ENCODE measurements at places on chromosomes 2 and 18. TPM values are rescaled to one million over a fixed set of nuclear protein-coding genes. Genes with fewer than 3 reads are reported as not detected.

Gene GCKR
- total RNA-seq, result 0.40 TPM

Gene SERPINB13
- total RNA-seq, result not detected

Gene RND3
- 2.1 TPM for total RNA-seq

Gene SCN2A
- total RNA-seq, result not detected

Gene DHRS9
- 0.33 TPM for total RNA-seq

Gene KCNG3
- not detected for total RNA-seq

Gene PDE1A
- 14.4 TPM for total RNA-seq

DNA sequence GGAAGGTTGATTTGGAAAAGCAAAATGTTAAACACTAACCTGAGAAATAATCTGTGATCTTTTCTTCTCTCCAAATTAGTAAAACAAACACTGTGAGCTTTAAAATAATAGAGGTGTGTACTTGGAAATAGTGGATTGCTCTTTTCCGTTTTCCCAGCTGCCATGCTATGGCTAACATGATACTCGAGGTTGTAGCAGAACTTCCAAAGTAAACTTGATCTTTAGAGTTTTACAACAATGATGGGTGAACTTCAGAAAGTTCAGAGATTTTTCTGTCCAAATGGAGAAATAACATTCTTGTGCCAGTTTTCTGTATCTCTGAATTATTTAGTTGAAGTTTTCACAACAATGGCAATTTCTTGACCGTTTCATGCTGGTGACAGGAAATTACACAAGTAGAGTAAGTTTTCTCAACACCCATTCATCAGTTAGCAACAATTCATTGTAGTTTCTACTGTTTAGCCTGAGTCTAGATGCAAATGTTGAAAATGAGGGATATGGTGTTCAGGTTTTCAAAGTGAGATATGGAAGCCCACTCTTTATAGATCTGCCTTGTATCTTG, 135.3 kb upstream of the CTAGE1 start:
- no peaks in the 10 kb centered on the region for H3K4me1 ChIP-seq
- no peak for DNase-seq
- H3K36me3 ChIP-seq, result no peaks in the 10 kb centered on the region
- H3K27ac ChIP-seq, result no peak overlapping the region

DNA sequence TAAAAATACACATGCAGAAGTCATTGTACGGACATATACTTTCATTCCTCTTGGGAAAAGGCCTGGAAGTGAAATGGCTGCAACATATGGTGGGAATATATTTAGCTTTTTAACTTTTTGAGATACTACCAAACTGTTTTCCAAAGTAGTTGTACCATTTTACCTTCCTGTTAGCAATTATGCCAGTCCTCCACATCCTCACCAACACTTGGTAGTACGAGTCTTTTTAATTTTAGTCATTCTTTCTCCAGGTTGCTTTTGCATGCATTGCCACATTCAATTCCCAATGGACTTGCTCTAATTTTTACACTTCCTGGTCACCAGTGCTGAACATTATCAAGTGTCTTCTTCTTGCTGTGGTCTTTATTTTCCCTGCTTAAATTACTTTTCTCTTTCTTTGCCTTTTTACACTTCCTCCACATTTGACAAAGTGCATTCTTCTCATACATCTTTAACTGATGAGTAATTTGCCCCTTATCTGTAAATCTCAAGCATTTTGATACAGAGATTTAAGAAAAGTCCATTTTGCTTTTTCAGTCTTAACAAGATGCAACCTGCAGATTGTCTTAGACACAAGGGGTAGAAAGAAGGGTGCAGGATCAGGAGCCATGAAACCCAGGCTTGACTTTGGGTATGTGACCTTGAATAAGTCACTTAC, 14.5 kb downstream of the VIT start:
- H3K4me3 ChIP-seq, result no peak overlapping the region
- peaks cover 6% of the 10 kb centered on the region for H3K27me3 ChIP-seq
- peaks cover 2% of the 10 kb centered on the region for H3K4me1 ChIP-seq
- H3K27ac ChIP-seq, result no peak overlapping the region

DNA sequence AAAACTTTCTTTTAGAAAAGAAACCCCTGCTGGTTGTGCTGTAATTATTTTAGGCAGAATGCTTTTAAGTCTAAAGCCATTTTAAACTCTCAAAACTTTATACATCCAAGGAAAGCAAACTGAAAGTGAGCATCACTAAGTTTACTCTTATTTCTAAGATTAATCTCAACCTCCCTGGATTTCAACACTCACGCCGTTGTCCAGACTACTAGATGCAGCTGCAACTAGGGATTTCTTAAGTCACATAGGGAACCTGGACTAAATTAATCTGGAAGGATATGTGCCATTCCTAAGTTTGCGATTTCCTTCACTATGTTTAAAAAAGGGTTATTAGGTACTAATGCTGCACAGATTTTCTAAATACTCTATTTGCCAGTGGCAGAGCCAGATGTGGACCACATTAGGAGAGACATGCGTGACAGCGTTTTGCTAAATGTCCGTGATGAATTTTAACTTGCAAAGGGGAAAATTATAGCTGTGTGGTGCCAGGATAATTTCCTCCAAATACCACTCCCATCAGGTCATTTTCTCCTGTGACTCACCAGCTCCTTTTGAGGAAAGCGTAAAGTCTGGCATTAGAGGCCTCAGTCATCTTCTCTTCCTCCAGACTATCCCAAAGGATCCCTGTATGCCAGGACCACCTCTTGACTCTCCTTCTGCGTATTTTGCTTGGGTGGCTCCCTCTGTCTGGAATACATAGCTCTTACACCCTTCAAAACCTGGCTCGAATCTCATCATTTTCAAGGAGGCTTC, 143.7 kb downstream of the ATL2 start:
- no peak overlapping the region for H3K27ac ChIP-seq
- no peaks in the 10 kb centered on the region for H3K4me1 ChIP-seq
- H3K27me3 ChIP-seq, result no peaks in the 10 kb centered on the region
- no peaks in the 10 kb centered on the region for H3K36me3 ChIP-seq
- DNase-seq, result peak; percentile 25

DNA sequence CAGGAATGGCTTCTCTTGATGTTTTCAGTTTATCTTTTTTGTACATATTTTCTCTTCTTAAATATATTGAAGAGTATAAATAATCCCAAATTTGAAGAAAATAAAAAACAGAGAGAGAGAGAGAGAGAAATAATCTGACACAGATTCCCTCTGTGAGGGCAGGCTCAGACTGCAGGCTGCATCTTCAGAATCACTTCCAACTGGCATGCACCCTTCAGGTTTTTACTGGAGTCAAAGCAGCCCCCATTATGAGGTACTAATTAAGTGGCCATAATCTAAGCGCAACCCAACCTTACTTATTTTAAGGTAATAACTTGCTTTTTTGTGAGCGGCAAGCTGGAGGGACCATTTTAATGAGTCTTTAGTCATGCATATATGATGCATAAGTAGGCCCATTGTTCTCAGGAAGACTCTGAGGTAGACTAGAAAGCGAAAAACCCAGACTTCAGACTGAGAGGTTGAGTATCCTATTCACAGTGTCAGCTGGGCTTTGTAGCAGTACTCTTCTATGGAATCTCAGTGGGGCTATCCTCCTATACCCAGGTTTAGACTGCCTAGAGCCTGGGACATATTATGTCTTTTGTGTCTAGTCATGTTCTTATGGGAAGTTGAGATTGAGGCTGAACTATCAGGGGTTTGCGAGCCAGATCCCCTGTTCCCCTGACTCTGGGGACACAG, 167.4 kb downstream of the SP3 start:
- DNase-seq, result no peak
- no peak overlapping the region for H3K27ac ChIP-seq
- no peaks in the 10 kb centered on the region for H3K4me1 ChIP-seq
- no peaks in the 10 kb centered on the region for H3K36me3 ChIP-seq
- H3K4me3 ChIP-seq, result no peak overlapping the region

DNA sequence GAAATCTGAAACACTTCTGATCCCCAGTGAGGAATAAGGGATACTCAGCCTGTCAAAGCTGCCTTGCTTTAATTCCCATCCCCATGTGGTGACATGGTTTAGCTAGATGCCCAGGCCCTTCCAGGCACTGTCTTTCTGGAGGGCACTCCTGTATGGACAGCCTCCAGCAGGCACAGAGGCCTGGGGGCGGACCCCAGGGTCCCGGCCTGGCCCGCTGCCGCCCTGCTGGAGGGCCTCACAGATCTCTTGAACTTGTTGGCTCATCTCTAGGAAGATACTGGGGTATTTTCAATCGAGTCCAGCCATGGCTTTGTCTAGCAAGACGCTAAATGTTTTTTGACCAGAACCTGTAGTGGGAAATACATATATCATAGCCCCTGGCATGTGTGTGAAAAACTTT, 21.0 kb upstream of the CNNM3 start:
- no peak overlapping the region for H3K4me3 ChIP-seq
- H3K4me1 ChIP-seq, result peaks cover 10% of the 10 kb centered on the region
- H3K27ac ChIP-seq, result no peak overlapping the region
- H3K27me3 ChIP-seq, result no peaks in the 10 kb centered on the region
- DNase-seq, result no peak

DNA sequence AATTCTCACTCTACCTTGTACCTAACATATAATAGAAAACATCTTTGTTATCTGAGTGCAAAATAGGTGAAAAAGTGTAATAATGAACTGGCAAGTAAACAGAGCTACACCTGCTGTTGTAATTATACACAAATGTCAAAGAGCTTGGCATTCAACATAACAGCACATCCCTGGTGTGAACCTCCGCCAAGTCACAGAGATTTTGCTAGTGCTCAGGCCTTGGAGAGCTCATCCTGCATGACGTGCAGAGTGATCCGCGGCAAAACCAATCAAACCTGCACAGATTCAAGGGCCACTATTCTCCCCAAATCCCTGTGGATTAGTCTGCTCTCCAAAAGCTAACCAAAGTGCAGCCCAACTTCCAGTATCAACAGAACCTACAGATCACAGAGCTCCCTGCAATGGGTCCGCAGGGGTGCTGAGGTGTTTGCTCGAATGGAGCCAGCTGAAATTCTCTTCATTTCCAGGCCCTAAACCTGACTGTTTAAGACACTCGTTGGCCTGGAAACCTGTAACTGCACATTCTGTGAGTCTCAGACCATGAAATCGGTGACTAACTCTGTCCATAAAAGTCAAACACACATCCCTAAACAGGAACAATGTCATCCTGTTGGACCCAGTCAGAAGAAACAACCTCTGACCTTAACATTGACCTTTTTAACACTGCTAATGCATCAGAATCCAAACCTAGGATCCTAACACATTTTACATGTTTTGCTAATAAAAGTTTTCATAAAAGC, 111.8 kb downstream of the EPB41L3 start:
- H3K36me3 ChIP-seq, result no peaks in the 10 kb centered on the region
- H3K4me1 ChIP-seq, result no peaks in the 10 kb centered on the region
- H3K4me3 ChIP-seq, result no peak overlapping the region
- H3K27me3 ChIP-seq, result no peaks in the 10 kb centered on the region
- DNase-seq, result no peak
- no peak overlapping the region for H3K27ac ChIP-seq

- DNase-seq, result peak; percentile 8
- H3K4me1 ChIP-seq, result no peaks in the 10 kb centered on the region
- no peak overlapping the region for H3K27ac ChIP-seq
- no peak overlapping the region for H3K4me3 ChIP-seq
Observed at GRCh38 chr2:55966401-55967118, 43.0 kb upstream of the EFEMP1 start.

GRCh38 chr18:13556502-13556901, 169.9 kb downstream of the FAM210A start:
- peaks cover 9% of the 10 kb centered on the region for H3K4me1 ChIP-seq
- no peak overlapping the region for H3K4me3 ChIP-seq
- no peaks in the 10 kb centered on the region for H3K27me3 ChIP-seq
- H3K27ac ChIP-seq, result no peak overlapping the region

GRCh38 chr2:173741759-173742158, 223.4 kb downstream of the SP3 start:
- no peaks in the 10 kb centered on the region for H3K36me3 ChIP-seq
- no peaks in the 10 kb centered on the region for H3K27me3 ChIP-seq
- no peak overlapping the region for H3K4me3 ChIP-seq
- H3K4me1 ChIP-seq, result no peaks in the 10 kb centered on the region

- H3K27me3 ChIP-seq, result no peaks in the 10 kb centered on the region
- DNase-seq, result no peak
- no peak overlapping the region for H3K4me3 ChIP-seq
- no peak overlapping the region for H3K27ac ChIP-seq
- no peaks in the 10 kb centered on the region for H3K4me1 ChIP-seq
Observed at GRCh38 chr18:66136039-66136438, 385.2 kb downstream of the CDH7 start.

DNA sequence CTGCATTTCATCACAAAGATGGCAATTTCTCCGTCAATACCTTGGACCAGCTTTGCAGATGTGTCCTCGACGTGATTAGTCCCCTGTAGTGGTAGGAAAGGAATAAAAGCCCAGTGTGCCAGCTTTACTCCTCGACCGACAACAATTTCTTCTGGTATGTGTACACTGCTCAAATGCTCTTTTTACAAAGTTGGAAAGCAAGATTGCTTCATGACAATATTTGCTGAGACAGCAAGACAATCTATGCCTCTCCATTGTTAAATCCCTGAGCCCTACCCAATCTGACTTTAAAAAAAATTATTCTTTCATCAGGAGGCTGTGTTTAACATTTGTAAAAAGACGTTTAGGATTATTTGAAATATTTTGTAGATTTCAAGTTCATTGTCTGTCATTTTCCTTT, 27.6 kb upstream of the ZEB2 start:
- H3K27me3 ChIP-seq, result no peaks in the 10 kb centered on the region
- no peak overlapping the region for H3K27ac ChIP-seq
- H3K4me1 ChIP-seq, result no peaks in the 10 kb centered on the region

GRCh38 chr2:168158586-168158985, 88.8 kb downstream of the STK39 start:
- H3K36me3 ChIP-seq, result no peaks in the 10 kb centered on the region
- H3K27ac ChIP-seq, result no peak overlapping the region
- H3K4me3 ChIP-seq, result no peak overlapping the region
- H3K4me1 ChIP-seq, result no peaks in the 10 kb centered on the region

DNA sequence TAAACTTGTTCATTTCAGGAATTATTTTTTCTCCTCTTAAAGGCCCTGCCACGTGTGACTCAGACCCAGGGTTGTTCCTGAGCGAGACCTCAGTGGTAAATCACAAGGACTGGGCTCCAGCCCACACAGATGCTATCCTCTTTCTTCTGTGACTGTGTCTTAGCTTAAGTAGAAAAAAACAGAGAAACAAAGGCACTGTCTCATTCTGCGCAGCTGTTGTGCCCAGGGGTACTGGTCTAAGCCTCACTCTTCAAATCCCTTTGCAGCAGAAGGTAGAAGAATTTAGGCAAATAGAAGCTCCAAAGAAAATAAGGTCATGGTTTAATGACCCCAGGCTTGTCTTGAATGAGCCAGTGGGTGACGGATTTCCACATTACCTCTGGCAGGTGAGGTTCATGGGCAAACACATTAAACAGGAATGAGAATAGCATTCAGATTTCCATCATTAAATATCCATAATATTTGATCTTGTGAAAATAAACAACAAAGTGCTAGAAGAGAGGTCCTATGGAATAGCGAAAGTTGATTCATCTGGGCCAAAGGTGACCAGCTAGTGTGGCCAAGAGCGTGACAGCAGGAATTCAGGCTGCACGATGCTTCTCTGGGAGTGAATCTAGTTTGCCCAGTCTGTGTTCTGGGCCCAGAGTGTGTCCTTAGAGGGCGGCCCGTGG, 63.3 kb downstream of the LIPG start:
- peaks cover 12% of the 10 kb centered on the region for H3K4me1 ChIP-seq
- DNase-seq, result no peak
- H3K27me3 ChIP-seq, result no peaks in the 10 kb centered on the region
- no peak overlapping the region for H3K27ac ChIP-seq
